Stimulated activated CD4-positive, alpha-beta T cell treated with anti-CD3 and anti-CD28 coated beads, Interleukin-1b, Interleukin-23, amount 100 ng/mL, for 1 hour (primary cell): ENCODE measurements at places on chromosomes 4 and X.

GRCh38 chrX:48030237-48030636 lies 23.4 kb downstream of the SPACA5 start:
- DNase-seq, result no peak

DNA sequence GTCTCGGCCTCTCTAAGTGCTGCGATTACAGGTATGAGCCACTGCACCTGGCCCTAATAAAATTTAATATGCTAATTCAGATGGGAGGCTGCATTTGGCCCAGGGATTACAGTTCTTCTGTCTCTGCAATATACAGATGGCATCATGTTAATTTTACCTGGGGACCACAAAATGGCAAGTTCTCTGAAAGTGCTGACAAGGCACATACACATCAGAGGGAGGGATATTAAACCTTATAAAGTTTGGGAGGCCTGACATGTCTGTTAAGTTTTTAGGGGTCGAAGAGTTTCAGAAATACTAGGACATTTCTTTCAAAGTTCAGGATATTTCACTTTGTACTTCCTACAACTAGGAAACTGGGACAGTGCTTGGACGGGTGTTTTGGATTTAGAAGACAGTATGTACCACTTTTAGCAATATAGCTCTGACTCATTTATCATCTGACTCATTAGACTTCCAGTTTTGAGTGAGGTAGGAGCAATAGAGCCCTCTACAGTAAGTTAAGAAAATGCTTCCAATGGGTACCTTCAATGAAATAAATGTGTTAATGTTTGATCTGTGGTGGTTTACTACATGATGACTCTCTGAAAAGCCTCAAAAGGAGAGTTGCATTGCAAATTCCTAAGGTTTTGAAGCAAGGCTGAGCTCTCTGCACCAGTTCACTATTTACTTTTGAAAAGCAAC lies 981.0 kb upstream of the HS3ST1 start:
- no peak for DNase-seq

GRCh38 chrX:10296576-10296975 lies 139.8 kb downstream of the CLCN4 start:
- no peak for DNase-seq

- DNase-seq, result no peak
These were observed 167.1 kb upstream of the PACRGL start for GRCh38 chr4:20532871-20533870.

DNA sequence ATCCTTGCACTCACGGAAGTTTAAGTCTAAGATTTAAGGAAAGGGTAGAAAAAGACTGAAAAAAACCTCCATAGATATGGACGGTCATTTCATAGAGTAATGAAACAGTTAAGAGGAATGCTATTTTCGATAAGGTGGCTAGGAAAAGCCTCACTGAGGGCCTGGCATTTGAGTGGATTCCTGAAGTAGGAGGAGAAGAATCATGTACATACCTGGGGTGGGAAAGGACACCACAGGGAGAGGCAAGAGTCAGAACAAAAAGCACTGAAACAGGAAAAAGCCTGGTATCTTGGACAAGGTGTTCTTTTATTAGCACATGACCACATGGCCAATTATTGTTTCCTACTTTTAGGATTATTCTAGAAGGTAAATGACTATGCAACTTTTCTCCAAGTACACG lies 547.2 kb upstream of the DIPK2B start:
- no peak for DNase-seq

DNA sequence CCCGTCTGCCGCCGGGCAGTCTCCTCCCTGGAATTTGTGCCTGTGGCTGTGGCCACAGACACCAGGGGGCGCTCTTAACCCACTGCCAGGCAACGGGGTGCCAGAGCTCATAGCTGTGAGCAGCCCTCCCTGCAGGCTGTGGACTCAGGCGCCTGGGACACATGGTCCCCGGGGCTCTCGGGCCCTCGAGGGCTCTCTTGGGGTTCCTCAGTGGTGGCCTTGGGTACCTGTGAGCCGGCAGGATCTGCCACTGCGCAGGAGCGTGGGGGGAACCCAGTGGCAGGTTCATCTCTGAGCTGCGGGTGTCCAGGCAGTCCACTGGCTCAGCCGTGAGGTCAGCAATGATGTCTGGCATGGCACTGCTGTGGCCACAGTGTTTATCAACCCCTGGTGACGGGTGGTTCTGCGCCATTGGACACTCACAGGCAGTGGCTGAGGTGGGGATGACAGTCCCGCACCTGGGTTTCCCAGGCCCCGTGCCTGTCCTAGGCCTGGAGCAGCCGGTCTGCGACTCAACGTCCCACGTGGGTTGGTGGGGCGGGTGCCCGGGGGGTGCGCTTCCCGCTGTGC lies 37.2 kb downstream of the PCGF3 start:
- DNase-seq, result peak; percentile 71
